ENCODE measurements at places on chromosomes 4 and X. TPM values are rescaled to one million over a fixed set of nuclear protein-coding genes. Genes with fewer than 3 reads are reported as not detected.

Gene DMRTC1B
- not detected for total RNA-seq

Gene CHRDL1
- total RNA-seq = 7.8 TPM

Gene PAGE1
- not detected for total RNA-seq

Gene KIT
- total RNA-seq = 1.1 TPM

Gene AWAT2
- not detected for total RNA-seq

Gene SHROOM3
- 8.9 TPM for total RNA-seq
